ENCODE measurements at places on chromosomes 2 and 18. TPM values are rescaled to one million over a fixed set of nuclear protein-coding genes. Genes with fewer than 3 reads are reported as not detected.

Gene DYSF
- total RNA-seq = 1.4 TPM

Gene AQP12A
- total RNA-seq = not detected

DNA sequence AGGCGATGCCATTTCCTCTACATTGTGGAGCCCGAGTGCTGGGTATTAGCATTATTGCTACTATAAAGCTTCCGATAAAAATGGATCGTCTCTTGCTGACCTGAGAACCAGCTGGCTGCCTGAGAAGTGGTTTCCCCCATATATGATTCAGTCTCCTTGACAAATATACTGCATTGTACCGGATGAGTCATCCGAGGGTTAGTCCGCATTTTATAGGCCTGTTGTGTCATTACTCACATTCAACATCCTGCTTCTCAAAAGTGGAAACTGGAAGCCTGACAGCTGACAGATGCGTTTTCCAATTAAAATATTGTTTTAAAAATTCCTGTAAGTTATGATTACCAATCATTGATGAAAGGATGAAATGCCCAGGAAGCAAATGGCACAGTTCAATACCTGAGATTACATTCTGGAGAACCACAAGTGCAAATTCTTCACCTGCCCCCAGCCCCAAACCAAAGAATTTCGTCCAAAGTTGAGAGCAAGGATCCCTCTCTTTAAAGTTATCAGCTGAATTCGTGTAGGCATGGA is 65.7 kb downstream of the SPRED2 start:
- DNase-seq = no peak

DNA sequence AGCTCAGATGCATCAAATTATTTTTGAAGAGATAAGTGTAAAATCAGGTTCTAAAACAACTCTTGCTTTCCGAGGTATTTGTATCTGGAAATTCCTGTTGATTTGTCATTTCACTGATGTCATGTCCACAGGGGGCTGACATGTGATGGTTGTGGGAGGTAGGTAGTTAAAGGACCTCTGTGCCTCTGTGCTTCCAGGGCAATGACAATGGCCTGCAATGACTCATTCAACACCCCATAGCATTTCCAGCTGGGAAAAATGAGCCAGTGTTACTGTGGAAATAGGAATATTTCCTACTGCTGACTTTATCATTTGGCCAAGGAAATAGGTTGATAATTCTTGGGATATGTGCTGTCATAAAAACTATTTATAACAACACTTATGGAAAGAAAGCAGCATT is 86.2 kb upstream of the CCDC195 start:
- no peak for DNase-seq

DNA sequence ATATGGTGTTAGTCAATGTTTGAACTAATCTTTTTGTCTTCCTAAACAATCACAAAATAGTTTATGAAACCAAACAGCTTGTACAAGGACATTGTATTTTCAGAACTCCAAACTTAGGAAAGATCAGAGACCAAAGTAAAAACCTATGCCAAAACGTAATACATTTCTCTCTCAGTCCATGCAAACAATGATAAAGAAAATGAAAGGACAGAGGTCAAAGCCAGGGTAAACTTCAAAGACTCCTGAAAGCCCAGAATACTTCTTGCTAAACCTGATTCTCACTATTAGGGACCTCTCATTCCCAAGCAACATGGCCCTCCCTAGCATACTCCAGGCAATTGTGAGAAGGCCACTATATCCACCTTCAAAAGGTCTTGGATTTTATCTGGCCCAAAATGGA is 105.1 kb upstream of the GALNT5 start:
- no peak for DNase-seq

GRCh38 chr2:234394450-234394849 is 102.4 kb downstream of the ARL4C start:
- DNase-seq = no peak

- DNase-seq = no peak
These were observed 1896.8 kb upstream of the CELF4 start for GRCh38 chr18:39462436-39462835.

GRCh38 chr2:172333235-172333977 is 94.0 kb upstream of the ITGA6 start:
- no peak for DNase-seq

- DNase-seq = no peak
These were observed 610.2 kb upstream of the SYT4 start for GRCh38 chr18:43887491-43887890.

DNA sequence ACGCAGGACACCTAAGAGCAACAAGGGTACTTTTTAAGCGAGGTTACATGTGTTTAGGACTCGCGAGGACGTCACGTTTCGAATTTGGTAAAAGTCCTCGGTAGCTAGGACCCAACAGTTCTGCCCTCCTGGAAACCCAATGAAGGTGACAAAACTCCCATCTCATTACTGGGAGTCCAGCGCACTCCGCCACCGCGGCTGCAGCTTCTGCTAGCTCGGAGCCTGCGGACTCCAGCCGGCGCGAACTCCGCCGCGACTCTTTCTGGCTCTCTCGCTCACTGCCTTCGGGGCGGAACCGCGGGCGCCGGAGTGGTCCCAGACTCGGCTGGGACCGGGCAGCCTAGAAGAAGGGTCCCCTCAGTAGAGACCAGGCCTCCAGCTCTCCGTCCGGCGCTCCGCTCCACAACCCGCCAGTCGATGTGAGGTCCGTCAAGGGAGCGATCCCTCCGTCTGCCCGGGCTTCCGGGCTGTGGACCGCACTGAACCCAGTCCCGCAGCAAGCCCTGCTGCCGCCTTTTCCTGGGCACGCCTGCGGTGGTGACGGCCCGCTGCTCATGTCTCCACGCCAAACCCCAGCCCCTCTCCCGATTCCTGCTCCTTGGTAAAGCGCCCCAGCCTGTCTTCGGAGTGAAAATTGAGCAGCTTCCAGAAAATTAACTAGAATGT is 3.0 kb upstream of the OSR1 start:
- no peak for DNase-seq

GRCh38 chr2:105610576-105611332 is 134.0 kb upstream of the NCK2 start:
- no peak for DNase-seq

DNA sequence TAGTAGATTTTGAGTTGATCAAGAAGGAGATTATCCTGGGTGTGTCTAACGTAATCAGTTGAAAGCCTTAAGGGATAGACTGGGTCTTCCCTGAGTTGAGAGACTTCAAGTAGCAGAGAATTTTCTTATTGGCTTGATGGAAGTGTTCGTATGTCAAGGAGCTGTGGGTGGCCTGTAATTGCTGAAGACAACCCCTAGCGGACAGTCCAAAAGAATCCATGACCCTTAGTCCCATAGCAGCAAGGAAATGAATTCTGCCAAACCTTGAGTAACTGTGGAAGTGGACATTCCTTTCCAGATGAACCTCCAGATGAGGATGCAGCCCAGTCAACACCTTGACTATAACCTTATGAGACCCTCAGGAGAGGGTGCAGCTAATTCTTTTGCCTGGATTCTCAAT is 786.3 kb downstream of the SOCS6 start:
- no peak for DNase-seq

- DNase-seq = no peak
These were observed 1.5 kb downstream of the RHOB start for GRCh38 chr2:20448246-20448976.

DNA sequence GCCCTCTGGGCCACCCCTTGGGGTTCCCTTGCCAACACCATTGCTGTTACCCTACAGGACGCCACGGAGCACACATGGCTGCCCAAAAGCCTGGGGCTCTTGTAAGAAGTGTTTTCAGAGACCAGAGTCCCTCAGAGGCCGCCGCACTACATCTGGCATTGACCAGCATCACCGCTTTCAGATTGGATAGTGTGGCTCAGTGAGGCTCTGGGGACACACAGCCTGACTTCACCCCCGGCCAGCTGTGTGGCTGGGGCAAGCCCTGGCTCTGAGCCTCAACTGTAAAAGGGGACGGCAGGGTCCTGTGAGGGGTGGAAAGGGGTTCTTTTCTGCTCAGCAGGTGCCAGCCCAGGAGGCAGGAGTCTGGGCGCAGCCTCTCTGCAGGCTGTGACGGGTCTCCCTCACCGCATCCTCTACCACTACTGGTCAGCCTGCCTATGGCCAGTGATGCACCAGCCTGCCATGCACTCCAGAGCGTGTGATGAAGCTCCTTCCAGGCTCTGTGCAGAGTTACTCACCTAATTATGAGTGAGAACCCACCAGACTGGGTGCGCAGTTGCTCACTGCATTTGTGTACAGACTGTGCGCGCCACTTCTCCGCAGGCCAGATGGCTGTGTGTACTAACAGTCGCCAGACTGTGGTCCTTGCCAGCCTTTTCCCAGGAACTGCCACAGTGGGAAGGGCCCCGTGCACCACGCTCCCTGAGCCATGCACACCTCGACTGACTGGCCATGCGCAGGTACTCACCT is 10.7 kb upstream of the OTOF start:
- DNase-seq = no peak

GRCh38 chr2:221050020-221050795 is 521.9 kb downstream of the EPHA4 start:
- no peak for DNase-seq

- no peak for DNase-seq
These were observed 22.6 kb upstream of the CYP1B1 start for GRCh38 chr2:38098421-38099098.

DNA sequence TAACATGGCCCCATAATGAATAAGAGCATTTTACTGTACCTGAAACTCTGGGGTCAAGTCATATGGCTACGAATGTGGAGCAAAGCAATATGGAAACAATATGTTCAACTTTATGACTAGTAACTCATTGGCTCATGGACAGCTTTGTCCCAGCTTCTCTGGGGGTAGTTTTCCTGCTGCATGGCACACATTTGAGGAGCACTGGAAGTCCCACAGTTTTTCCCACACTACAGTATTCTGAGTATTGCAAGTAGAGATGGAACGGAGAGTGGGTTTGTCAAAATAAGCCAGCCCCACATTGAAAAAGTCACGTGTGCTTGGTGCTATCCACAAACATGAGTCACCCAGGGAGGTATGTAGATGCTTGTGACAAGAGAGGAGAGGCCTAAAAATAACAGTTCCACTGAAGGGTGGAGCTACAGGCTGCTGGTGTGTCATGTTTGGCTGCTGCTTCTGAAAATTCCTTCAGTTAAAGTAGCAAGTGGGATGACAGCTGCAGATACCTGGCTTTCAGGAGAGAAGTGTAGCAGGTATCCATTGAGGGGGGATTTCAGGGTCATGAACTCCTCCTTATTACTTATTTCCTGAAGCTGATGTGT is 48.2 kb upstream of the CTAGE1 start:
- no peak for DNase-seq
